Stimulated activated CD4-positive, alpha-beta T cell treated with anti-CD3 and anti-CD28 coated beads, Interleukin-15, amount 100 ng/mL, for 1 hour (primary cell): ENCODE measurements at places on chromosomes 6 and 20.

- no peak for DNase-seq
Measured at GRCh38 chr6:89644864-89645263, 6.3 kb upstream of the LYRM2 start.

GRCh38 chr6:69774740-69775584, 21.8 kb downstream of the LMBRD1 start:
- no peak for DNase-seq

DNA sequence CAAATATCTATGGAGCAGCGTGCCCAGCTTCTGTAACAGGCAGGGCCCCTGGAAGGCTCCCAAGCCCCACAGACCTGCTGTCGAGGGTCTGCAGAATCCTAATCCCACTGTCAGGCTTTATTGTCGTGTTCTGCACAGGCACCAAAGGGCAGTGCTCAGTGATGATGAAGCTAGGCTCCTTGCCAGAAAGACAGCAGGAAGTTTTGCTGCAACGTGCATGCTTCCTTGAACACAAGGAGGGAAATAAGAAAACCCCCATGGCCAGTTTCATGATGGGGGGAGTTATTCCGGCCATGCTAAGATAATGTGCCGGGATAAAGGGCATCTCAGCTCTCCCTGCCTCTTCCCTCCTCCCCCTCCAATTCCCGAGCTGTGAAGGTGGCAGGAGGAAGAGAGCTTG, 109.4 kb upstream of the KCNG1 start:
- DNase-seq = no peak

DNA sequence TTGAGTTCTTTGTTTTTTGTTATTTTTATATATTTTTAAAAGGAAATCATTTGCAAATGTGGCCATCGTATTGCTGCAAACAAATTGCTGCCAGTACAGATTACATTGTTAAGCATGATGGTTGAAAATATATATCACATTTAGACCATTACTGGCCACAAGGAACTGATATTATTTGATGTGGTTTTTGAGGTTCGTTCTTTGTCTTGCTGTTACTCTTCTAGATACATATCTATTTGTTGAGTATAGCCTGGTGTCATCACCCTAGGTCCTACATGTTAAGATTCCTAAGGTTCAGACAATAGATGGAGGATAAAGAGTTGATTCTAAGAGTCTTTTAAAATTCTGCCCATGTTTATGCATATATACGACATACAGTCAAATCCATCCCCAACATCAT, 306.0 kb downstream of the FARS2 start:
- DNase-seq = no peak

DNA sequence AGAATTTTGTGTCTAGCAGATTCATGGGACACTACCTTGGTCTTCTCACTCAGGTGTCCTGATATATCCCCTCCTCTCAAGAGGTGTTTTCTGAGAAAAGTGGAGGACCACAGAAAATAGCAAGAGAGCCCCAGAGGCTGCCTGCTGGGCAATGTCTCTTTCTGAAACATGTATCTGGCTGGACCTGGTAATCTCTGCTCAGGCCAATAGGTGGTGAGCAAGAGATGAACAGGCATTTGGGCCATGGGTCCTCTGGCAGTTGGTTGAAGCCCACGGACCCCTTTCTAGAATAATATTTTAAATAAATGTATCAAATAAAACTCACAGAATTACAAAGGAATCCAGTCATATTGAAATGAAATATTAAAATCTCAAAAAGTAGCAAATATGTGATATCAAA, 8.8 kb upstream of the THBD start:
- DNase-seq = no peak

GRCh38 chr6:79864001-79864400, 83.4 kb downstream of the ELOVL4 start:
- no peak for DNase-seq
